ENCODE measurements at places on chromosomes 1 and 21.
A peak's percentile ranks its signal among the peaks of the same experiment; 100 is the strongest.

DNA sequence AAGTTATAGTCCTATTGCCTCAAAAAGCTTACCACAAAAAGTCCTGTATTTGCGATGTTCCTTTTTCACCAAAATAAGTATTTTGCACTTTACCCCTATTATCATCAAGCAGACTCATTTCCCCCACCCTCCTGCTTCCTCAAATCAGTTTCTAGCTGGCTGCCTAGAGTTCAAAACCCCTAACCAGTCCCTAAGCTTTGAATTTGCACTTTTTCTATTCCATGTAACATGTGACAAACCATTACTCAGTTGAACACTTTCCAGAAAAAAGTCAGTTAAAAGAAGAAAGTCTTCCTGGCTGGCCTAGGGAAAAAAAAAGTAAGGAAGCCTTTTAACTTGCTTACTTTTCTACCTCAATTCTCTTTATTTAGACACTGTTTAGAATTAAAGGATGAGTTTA, 8.2 kb downstream of the CEP170 start:
- no peak for DNase-seq

- no peak for DNase-seq
Measured at GRCh38 chr1:178530037-178530402, 17.1 kb downstream of the TEX35 start.

GRCh38 chr1:230797376-230797920, 50.3 kb downstream of the CAPN9 start:
- DNase-seq, result no peak

DNA sequence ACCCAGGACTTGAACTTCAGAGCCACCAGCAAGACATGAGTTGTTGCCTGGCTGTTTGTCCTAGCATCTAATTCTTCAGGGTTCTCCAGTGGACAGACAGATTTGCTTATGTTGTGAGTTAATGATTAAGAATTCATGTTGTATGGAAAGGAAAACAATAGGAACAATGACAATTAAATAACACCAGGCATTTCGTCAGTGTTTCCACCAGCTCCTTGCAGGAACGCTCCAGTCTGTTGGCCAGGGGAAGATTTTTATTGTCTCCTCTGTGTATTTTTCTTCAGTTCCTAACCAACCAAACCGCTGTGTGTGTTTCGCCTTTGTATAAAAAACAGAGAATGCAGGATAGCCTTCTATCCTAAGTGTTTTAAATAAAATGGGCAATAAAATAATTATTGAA, 64.4 kb upstream of the PTGFR start:
- no peak for DNase-seq

DNA sequence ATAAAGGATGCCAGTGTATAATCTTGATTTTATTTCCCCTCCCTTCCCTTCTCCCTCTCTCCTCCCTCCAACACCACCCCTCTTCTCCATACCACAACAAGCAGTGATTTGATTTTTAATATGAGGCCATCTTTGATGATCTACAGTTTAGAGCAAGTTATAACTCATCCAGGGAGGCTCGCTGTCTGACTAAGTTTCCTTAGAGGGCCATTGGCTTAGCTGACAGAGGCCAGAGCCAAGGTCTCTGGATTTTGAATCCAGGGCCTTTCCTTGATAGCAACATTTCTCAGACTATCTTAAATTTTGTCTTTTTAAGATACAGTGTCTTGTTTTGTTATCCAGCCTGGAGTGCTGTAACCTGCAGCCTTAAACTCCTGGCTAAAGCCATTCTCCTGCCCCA, 431.0 kb upstream of the USP24 start:
- DNase-seq, result no peak

DNA sequence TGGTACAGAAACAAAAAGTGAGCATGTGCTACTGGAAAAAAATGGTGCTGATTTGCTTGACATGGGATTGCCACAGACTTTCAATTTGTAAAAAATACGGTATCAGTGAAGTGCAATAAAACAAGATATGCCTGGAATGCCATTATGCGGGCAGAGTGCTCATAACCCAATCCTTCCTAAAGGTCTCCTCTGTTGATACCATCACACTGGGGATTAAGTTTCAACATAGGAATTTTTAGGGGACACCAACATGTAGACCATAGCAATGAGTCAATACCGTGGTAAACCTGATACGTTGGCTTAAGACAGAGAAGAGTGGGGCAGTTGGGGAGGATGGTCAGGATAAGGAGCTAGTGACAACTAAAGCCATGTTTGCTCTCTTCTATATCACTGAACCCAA, 20.5 kb downstream of the MX1 start:
- no peak for DNase-seq

DNA sequence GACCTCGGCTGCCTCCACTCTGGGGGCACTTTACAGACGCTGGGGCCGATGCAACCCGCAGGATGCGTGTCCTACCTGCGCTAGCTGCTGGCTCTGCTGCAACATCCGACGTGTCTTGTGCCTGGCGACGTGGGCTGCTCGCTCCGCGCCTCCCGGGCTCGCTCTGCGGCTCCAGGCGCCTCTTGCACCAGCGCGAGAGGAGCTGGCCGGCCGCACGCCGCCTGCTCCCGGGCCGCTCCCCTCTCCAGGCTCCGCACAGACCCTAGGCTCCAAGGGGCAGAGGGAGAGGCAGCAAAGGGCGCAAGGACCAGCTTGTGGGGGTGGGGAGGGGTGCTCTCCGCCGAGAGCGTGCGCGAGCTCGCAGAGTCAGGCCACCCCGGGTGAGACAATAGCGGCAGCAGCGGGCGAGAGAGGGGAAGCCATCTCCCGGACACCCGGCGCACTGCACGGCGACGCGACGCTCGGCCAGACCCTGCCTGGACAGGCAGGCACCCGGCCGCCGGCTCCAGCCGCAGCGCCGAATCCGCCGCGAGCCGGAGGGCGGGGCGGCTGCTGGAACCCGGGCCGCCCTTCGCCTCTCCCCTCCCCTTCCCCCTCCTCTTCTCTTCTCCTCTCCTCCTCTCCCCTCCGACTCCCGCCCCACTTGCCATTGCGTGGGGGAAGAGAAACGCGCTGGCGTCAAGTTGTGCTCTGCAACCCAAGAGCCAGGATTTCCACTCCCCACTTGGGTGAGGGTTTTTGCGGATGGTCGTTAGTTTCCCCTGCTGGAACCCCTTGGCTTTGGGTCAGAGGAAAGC, at the start of gene PIK3C2B:
Gene PIK3C2B (minus strand): TSS at position 525 of the 797 bp plus-strand sequence. CDS start 25,003 bp downstream, outside the sequence.
- DNase-seq, result peak; percentile 73

DNA sequence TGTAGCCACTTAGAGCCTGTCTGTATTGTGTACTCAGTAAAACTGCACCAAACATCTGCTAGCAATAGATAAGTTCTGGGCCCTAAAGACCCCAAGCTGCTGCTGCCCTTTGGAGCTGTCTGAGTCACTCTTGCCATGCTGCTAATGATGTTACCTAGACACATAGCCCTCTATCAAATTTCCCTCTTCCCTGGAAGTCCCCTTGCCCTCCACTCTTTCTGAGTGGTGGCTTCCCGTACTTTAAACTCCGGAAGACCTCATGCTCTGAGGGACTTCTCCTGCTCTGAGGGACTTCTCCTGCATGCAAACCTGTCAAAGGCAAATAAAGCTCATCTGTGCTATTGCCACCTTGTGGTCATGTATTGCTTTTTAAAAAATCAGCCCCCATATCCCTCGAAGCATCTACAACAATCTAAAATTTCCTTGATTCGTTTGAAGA, 34.0 kb downstream of the FH start:
- no peak for DNase-seq

DNA sequence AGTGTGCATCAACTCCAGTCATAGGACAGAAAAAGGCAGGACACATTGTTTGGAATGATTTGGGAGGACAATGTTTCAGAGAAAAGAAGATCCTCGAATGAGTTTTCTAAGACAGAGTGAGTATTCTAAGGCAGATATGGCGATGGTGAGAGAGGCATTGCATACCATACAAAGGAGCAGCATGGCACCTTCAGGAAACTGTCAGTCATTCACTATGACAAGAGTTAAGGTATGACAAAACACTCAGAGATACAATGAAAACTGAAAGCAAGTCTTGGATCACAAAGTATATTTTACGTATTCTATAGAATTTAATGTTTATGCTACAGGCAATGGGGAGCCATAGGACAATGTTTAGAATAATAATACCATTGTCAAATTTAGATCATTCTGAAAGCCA, 337.4 kb upstream of the LYPLAL1 start:
- DNase-seq, result no peak

GRCh38 chr1:102758418-102758817, 349.9 kb downstream of the COL11A1 start:
- no peak for DNase-seq

DNA sequence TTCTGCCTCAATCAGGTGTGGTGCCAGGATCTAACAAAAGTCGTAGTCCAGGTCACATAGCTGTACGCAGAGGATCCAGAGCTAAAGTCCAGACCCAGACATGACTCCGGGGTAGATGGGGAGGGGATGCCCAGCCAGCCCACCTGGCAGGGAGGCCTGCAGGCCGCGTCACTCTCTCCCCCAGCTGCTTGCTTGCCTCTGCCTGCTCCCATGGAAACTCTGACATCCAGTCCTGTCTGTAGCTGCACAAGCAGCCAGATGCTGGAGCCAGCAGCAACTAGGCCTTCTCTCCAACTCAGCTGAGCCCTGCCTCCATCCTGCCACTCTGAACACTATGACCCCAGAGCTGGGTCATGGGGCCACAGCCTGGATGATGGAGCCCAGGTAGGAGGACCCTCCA, 8.1 kb downstream of the COL8A2 start:
- DNase-seq, result no peak

DNA sequence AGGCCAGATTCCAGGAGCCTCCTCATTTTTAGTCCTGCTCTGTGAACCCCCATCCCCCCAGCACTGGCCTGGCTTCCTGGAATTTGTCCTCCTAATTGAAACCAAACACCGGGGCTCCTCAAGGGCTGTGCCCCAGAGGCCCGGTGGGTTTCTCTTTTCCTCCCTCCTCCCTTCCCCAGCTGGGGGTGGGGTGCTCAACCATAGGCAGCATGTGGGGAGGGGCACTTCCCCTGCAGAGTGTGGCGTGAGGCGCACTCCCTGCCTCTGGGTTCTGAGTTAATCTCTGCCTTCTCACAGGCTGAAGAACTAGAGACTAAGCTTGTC, 67.5 kb upstream of the ACOT11 start:
- DNase-seq, result no peak

DNA sequence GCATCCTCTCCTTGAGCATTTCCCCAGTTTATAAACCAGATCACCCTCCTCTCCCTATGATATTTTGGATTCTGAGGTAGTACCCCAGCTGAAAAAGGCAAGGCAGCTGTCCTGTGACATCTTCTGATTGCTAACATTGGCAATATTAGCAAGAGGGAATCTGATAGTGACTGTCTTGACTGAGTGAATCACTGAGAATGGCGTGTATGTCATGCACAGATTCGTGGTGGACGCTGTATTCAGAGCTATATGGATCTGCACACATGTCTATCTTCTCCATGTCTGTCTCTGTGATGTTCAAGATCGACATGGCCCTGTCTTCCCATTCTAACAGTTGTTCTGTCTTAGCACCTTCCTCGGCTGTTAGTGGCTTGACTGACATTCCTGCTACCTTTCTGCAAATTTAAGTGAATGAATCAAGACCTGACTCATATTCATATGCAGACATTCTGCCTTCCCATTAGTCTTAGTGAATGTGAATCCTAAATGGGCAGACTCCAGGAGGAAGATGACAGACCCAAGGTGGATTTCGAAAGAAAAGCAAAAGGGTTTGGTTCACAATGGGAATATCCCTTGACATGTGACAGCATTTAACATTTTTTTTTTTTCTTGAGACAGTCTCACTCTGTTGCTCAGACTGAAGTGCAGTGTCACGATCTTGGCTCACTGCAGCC, 97.7 kb downstream of the PGBD5 start:
- DNase-seq, result no peak

- DNase-seq, result no peak
Measured at GRCh38 chr1:116323491-116323890, 49.6 kb upstream of the ATP1A1 start.

DNA sequence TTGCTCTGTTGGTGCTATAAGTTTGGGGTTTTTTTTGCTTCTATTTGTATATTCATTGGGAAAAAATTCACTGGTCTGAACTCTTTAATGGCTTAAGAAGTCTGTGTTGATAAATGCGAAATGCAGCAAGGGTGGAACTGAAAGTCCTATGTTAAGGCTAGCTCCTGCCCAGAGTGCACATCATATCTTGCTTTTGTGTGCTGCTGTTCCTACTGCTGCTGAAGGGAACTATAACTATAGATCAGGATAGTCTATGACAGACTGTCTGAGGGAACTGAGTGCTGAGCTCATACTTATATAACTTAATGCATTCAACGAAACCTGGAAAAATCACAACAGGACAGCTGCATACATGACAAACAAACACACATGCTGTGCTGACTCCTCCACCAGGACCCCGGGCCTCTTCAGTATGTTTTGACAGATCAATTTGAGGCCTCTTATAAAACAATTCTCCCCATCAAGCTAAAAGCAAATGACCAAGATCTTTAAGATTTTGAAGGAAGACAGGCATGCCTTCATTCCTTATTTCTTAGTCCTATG, 1031.5 kb upstream of the ADGRL2 start:
- no peak for DNase-seq

DNA sequence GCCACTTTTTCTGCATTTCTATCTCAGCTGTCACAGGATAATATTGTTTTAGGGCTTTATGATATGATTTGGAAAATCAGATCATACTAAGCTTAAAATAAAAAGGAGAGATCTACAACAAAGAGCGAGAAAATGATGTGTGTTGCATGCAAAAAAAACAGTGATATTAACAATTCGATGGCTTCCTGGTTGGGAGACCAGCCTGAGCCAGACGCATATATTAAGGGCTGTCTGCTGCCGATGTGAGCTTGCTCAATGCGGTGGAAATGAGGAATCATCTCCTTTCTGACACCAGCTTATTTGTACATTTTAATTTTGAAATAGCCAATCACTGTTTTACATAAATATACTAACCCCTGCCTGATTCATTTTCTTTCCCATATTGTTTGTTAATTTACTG, 862.6 kb downstream of the USP25 start:
- no peak for DNase-seq

GRCh38 chr1:151820940-151821339, 10.7 kb downstream of the RORC start:
- no peak for DNase-seq

DNA sequence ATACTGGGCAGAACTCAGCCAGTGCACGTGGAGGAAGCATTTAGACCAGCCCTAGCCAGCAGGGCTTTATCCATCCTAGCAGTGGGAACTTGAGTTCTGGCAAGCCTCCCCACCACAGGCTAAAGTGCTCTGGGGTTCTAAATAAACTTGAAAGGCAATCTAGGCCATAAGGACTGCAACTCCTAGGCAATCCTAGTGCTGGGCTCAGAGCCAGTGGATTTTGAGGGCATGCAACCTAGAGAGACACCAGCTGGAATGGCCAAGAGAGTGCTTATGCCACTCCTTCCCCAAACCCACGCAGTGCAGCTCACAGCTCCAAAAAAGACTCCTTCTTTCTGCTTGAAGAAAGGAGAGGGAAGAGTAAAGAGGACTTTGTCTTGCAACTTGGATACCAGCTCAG, 70.5 kb upstream of the APOBEC4 start:
- DNase-seq, result no peak
